ENCODE measurements at places on chromosomes 3 and 15. TPM values are rescaled to one million over a fixed set of nuclear protein-coding genes. Genes with fewer than 3 reads are reported as not detected.
A peak's percentile ranks its signal among the peaks of the same experiment; 100 is the strongest.

CCK gene
- not detected for total RNA-seq

CNTN3 gene
- total RNA-seq = 6.9 TPM

HIGD2B gene
- not detected for total RNA-seq

SPTBN5 gene
- 2.2 TPM for total RNA-seq

- DNase-seq = peak; percentile 47
Measured at GRCh38 chr3:125165189-125165947, 47.2 kb downstream of the SLC12A8 start.
